ENCODE measurements at places on chromosomes 2 and 18. TPM values are rescaled to one million over a fixed set of nuclear protein-coding genes. Genes with fewer than 3 reads are reported as not detected.

DNA sequence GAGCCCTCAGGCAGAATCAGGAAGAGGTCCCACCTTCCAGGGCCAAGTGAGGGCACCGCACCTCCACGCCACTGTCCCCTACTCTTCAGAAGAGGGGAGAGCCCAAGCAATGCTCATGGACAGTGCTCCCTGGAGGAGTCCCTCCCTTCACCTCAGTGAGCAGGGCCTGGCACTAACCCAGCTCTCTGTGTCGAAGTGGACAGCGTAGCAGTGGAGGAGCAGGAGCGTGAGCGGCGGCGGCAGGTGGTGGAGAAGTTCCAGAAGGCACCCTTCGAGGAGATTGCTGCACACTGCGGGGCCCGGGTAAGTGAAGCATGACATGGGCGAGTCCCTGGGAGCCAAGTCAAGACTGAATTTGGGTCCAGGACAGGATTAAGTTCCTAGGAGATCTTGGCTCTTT, 16.7 kb downstream of the POMC start:
- no peak for DNase-seq

DNA sequence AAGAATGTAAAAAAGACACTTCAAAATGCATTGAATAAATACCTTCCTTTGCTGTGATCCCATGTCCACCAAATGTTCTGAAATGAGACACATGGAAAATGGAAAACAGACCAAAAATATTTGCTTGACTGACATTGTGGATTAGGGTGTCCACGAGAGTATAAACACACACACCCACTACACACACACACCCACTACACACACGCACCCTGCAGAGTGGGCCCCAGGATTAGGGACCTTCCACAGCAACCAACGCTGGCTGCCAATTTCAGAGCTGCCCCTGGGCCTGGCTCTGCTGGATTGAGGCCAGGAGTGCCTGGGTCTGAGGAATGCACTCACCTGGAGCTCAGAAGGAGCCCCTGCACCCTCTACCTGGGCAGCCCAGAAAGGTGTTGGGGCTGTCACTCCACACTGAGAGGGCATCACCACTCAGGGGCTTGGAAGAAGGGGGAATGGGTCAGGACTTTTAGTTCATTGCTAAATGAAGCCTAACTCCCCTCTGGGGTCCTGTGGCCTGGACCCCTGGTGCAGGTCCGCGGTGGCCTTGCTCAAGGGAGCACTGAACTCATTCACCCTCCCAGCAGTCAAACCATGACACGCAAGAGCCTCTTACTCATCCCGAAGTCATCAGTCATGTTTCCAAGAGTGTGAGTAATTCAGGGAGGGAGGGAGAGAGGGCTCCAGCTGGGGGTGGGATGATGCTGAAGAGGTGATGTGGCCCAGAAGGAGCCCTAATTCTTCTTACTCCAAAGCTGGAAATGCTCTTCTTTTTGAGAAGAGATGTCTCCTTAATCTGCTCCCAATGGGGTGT, 50.2 kb upstream of the PLB1 start:
- DNase-seq: no peak

DNA sequence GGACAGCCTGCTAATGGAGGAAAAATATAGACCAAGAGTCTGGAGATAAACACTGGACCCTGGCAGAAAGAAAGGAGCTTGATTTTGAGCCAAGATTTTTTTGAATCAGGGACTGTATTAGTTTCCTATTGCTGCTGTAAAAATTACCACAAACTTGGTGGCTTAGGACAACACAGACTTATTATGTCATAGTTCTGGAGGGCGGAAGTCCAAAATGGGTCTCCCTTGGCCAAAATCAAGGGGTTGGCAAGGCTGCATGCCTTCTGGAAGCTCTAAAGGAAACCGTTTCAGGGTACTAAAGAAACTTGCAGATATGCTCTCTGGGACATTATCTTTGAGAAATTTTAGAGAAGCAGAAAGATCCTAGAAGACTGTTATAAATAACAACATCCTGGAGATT, 140.1 kb downstream of the BABAM2 start:
- DNase-seq: peak; percentile 40

GRCh38 chr18:32289483-32290075, 99.7 kb downstream of the MEP1B start:
- peak; percentile 74 for DNase-seq

DNA sequence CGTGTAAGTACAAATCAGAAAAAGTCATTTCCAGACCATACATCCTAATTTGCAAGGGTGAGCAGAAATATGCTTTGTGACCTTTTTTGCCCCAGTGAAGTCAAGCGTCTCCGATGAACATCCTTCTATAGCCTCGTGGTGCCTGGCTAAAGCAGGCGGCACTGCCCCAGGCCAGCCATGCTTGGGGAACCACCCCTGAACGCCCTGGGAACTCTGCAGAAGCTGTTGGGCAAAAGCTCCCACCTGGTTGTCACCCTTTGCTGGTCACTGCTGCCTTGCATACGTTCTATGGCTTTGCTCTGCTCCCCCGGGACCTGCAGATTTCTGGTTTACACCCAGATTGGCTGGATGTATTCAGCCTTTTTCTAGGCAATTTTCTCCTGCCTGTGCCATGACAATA, 256.4 kb downstream of the SS18 start:
- no peak for DNase-seq

DNA sequence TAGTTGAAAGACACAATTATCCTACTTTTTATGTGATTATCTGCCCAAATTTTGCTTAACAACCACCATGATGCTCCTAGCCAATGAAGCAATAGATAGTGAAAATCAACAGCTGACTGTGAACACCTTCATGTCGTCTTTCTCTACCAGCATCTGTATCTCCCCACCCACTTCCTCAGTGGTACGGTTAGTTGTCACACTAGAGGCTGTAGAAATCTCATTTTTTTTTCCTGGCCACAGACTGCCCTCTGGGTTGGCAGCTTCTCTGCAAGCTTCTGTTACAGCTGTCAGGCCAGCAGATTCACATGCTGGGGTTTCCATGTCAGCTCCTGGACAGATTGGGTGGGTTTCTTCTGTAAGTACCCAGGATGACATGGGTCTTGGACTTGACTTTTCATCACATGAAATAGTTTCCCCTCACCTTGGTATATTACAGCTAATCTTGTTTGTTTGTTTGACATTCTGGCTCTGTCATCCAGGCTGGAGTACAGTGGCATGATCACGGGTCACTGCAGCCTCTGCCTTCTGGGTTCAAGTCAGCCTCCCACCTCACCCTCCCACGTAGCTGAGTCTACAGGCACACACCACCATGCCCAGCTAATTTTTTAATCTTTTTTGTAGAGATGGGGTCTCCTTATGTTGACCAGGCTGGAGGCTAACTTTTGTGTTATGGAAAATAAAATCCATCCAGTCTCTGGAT, 24.3 kb downstream of the STAT4 start:
- DNase-seq: no peak

DNA sequence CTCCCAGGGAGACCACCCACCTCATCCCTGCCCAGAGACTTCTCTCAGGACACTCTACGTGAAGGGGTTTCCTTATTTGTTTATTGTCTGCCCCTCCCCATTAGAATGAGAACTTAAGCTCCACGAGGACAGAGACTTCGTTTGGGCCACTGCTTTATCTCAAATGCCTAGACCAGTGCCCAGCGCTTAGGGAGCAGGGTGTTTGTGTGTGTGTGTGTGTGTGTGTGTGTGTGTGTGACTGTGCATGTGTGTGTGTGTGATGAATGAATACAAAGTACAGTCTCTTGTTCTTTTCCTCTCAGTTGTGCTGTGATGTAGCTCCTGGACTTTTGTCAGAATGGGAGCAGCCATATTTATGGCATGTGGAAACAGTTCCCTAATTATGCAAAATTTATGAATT, 34.4 kb upstream of the CABYR start:
- DNase-seq: no peak

GRCh38 chr2:66095820-66096345, 339.0 kb upstream of the MEIS1 start:
- DNase-seq: peak; percentile 44

The CFAP53 gene
- polyA plus RNA-seq: 5.8 TPM

The STPG4 gene
- 0.06 TPM for polyA plus RNA-seq

The KIF5C gene
- 0.22 TPM for polyA plus RNA-seq

The SLC40A1 gene
- polyA plus RNA-seq: 50.2 TPM

The ABCB11 gene
- polyA plus RNA-seq: 0.02 TPM

All from lung (tissue), 17 donors.